RPMI8226 (cell line): ENCODE measurements at places on chromosomes 1 and 21.

- DNase-seq: no peak
Measured at GRCh38 chr1:51329443-51330325, 678 bp downstream of the TTC39A start.

DNA sequence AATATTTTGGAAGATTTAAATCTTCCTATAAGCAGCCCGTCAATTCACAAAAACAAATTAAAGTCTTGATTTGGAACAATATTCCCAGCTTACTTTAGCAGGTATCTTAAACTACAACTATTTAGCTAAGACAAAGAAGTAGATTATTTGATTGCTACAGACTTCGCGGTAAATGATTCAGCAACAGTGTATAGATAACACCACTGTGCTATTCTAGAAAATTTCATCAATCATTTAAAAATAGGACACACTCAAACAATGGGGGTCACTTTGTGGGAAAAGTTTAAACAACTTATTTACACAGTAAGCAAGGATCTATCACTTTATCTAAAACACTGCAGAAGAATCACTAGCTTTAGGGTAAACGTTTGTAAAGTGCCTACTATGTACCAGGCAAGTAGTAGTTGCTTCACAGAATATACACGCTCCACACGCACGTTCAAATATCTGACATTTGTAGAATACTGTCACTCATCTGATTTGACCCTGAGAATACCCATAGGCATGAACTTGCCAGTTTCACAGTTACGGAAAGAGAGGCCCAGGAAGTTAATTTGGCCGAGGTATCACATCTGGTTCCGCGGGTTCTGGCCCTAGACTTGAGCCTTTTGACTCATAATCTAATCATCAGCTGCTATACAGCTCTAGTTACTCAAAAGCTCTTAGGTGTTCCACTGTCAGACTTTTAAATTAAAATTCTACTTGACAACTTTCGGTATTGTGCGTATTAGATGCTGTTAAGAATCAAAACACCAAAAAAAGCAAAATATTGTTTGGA, 876 bp downstream of the DENND2C start:
- no peak for DNase-seq

GRCh38 chr1:47687631-47688460, 250.0 kb downstream of the FOXD2 start:
- DNase-seq: no peak

DNA sequence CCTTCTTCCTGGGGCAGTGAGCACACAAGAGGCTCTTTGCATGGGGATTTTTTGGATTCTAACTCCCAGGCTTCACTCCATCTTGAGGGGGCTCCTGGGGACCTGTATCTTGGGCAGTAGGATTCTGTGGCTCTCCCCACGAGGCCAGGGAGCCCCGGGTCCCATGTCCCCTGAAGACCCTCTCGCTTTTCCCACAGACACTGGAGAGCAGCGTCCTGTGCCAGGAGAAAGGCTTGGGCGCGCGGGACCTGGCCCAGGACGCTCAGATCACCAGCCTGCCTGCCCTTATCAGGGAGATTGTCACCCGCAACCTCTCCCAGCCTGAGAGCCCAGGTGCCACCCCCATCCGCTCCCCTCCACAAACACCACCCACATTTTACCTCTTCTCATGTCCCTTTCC, 735 bp downstream of the CROCC start:
- DNase-seq: no peak

DNA sequence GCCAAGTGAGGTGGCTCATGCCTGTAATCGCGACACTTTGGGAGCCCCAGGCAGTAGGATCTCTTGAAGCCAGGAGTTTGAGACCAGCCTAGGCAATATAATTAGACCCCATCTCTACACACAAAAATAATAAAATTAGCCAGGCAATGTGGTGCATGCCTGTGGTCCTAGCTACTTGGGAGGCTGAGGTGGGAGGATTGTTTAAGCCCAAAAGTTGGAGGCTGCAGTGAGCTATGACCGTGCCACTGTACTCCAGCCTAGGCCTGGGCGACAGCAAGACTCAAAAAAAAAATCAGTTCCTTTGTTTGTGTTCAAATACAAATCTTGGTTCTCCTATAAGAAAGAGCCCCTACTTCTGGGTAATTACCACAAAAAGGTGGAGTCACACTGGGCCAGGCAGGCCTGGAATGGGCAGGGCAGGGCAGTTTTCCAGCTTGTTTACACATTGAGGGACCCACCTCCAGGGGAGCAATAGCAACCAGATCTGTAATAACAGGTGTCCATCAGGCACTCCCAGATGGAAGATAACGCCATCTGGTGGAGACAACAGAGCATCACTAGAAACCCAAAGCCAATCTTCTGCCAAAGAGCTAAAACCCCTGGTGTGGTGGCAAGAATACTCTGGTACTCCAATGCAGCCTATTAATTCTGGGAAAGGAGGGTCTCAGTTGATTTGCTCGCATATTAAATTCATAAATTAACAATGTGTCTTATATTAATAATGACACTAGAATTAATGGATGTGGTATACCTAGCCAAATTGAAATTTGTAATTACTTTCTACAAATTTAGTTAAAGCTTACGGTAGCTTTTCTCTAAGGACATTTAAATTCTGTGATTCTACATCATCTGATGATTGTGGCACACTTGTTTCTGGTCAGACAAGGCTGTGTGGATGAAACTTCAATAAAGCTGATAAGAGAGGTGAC, 13.2 kb downstream of the PPP1R15B start:
- peak; percentile 86 for DNase-seq

- DNase-seq: peak; percentile 44
Measured at GRCh38 chr1:223180731-223181321, 37.8 kb upstream of the TLR5 start.

DNA sequence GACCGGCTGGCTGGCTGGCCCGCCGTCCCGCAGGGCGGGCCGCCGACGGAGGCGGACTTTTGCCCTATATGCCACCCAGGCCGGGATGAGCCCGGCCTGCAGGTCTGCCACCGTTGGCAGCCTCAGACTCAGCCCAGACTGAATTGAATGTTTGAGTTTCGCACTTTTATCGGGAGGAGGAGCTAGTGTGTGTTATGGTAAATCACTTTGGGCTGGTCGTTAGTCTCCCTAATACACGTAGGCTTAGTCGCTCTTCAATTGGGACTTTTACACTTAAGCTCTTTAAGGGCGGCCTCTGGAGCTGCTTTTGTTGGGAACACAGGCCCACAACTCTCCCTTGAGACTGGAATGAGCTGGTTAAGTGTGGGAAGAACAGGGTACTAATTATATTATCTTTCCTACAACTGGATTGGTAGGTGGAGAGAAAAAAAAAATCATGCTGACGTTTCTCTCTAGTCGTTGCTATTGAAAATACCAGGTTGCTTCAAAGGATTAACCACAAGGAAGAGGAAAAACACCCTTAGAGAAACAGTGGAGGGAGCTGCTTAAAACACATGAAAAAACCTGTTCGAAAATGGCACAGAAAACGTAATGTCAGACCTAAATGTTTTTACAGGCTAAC, 1.4 kb upstream of the IRF2BP2 start:
- DNase-seq: peak; percentile 93
